Activated CD4-positive, alpha-beta T cell treated with anti-CD3 and anti-CD28 coated beads, Interleukin-2, amount 10 ng/mL, durations not matched to agents 7 days and 5 days (primary cell): ENCODE measurements at places on chromosomes 11 and 22. TPM values are rescaled to one million over a fixed set of nuclear protein-coding genes. Genes with fewer than 3 reads are reported as not detected.

- no peak for DNase-seq
Observed at GRCh38 chr11:125347261-125347585, 148.8 kb downstream of the FEZ1 start.

GRCh38 chr11:133168016-133168415 lies 364.3 kb downstream of the OPCML start:
- DNase-seq = no peak

DNA sequence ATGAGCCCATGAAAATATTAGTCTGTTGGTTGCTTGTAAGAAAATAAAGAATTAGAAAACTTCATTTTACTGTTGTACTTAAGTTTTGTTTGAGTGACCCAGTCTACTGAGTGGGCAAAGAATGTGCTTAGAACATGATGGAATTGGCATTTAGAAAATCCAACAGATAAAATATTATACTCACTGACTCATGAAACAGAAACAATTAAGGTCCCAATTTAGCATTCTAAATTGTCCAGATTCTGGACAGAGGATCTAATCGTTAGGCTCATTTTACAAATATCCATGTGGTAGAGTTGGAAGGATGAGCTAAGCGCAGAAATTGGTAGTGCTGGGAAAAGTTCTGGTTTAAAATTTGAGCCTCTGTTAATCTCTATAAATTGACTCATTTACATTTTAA lies 45.4 kb downstream of the METTL15 start:
- DNase-seq = no peak

- DNase-seq = no peak
Observed at GRCh38 chr11:125412509-125412908, 83.6 kb downstream of the FEZ1 start.

- DNase-seq = no peak
Observed at GRCh38 chr11:104060820-104061219, 24.4 kb downstream of the DDI1 start.

DNA sequence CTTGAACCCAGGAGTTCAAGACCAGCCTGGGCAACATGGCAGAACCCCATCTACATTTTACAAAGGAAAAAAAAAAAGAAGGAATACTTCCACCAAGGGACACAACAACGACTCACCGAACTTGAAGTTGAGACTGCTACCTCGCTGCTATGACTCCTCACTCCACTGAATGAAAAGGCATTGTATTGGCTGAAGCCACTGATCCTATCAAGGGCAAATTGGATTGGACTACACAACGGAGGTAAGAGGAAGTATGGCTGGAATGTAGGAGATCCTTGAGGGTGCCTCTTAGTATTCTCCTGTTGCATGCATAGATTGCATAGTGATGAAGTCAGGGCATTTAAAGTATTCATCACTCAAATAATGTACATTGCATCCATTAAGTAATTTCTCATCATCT lies 97.9 kb downstream of the CWF19L2 start:
- no peak for DNase-seq

Gene VPS26B
- total RNA-seq = 66.4 TPM

Gene CYTH4
- total RNA-seq = 106 TPM

Gene FIBIN
- not detected for total RNA-seq

Gene TTC28
- total RNA-seq = 0.74 TPM

Gene ALG8
- 70.3 TPM for total RNA-seq

Gene RGL4
- total RNA-seq = 30.1 TPM
